ENCODE measurements at places on chromosomes 2 and 18.

- DNase-seq = no peak
Measured at GRCh38 chr2:168424112-168424951, 31.7 kb upstream of the CERS6 start.

- DNase-seq = no peak
Measured at GRCh38 chr2:181384923-181385322, 72.3 kb upstream of the ITGA4 start.

DNA sequence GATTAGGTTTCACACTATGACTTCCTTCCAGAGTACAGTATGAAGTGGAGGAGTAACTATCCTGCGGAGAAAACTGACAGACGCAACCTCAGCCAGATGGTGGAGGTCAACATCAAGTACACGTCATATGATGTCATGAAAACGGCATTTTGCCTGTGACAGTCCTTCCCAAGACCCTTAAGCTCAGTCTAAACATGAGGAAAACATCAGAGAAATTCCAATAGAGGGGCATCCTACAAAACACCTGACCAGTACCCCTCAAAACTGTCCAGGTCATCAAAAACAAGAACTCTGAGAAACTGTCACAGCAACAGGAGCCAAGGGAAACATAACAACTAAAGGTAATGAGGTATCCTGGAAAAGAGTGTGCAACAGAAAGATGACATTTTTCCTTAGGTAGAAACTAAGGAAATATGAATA, 1.7 kb downstream of the RNU4ATAC start:
- DNase-seq = no peak

- no peak for DNase-seq
Measured at GRCh38 chr2:68565858-68566257, 77.5 kb upstream of the PROKR1 start.

DNA sequence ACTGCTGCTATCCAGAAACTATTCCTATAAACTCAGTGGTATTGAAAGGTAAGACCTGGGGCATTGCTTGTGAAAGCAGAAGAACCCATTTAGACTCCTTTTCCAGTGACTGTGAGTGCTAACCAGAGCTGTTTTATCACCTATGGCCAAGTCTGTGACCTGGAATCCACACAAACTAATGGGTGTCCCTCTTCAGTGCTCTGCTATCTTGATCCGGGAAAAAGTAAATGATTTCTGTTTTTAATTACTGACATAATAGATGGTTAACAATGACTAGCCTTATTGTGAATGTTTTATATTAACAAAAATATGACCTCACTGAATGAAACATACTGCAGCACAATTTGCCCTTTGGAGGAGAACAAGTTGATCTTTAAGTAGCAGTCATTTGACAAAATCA, 251.6 kb upstream of the MC4R start:
- DNase-seq = no peak

DNA sequence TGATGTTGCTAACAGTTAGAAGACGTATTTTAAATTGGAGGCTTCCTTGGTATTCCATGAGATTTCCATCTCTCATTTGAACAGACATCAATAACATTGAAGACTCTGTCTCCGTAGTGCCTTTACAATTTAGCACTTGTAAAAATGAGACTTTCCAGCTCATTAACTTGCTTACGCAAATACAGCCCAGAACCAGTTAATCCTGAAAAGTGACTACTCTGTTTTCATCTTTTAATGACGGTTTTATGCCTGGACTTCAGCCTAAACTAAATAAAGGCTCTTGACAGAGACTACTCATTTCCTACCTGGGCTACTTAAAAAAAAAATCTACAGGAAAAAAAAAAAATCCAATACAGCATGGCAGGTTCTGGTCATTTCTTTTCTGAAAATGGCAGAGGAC, 148.6 kb downstream of the LRATD1 start:
- no peak for DNase-seq

DNA sequence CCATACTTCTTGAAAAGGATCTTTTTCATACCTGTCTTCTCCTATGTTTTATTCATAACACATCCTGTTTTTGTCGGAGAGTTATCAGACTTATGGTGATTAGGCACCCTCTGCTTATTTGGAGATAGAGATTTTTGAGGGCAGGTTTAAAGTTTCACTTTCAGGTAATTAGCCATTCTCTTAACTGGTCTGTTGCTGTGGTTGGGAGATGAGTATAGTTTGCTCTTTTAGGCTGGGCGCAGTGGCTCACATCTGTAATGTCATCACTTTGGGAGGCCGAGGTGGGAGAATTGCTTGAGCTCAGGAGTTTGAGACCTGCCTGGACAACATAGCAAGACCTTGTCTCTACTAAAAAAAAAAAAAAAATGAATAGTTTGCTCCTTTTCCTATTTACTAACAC, 25.3 kb downstream of the SFTPB start:
- no peak for DNase-seq

GRCh38 chr2:2590841-2591541, 259.9 kb upstream of the MYT1L start:
- no peak for DNase-seq

- DNase-seq = no peak
Measured at GRCh38 chr2:121151311-121152109, 133.5 kb downstream of the TFCP2L1 start.

- no peak for DNase-seq
Measured at GRCh38 chr18:32271672-32272208, 81.9 kb downstream of the MEP1B start.

DNA sequence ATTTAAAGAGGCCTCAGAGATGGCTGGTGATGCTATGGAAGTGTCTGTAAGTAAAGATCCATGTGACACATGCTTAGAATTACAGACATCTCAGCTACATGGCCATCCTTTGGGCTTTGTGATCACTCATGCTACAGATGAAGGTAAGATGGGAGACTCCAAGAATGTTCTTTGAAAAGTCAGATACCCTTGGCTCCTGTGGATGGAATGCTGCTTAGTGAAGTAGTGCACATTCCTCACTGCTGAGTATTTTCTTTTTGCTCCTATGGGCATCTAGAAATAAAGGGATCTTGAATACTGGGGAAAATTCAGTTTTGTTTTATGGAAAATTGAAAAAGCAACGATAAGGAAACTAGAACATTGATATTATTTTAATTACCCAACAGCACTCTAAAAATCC, 55.2 kb upstream of the REV1 start:
- DNase-seq = no peak

- no peak for DNase-seq
Measured at GRCh38 chr2:228065686-228066085, 115.8 kb downstream of the SPHKAP start.

GRCh38 chr2:176508984-176509740, 239.9 kb downstream of the MTX2 start:
- DNase-seq = no peak

- DNase-seq = no peak
Measured at GRCh38 chr18:78977637-78978348, 1.8 kb upstream of the SALL3 start.

- no peak for DNase-seq
Measured at GRCh38 chr2:13758412-13758811, 874.1 kb upstream of the LRATD1 start.

DNA sequence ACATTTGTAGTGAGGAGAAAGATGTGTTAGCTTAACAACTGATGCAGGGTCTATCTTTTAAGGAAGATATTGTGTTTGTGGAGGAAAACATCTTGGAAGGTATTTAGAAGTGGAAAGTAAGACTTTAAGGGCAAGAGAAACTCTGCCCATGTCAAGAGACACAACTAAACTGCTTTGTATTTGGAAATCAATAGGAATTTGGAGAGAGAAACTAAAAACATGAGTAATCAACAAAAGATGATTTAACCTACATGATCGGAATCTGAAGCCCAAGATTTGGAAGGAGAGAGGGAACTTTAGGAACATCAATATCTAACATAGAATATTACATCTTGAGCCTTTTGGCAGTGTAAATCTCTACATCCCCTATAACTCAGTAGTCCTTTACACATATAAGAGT, 184.2 kb upstream of the COL3A1 start:
- no peak for DNase-seq

GRCh38 chr2:159497847-159498246, 118.5 kb downstream of the BAZ2B start:
- no peak for DNase-seq

DNA sequence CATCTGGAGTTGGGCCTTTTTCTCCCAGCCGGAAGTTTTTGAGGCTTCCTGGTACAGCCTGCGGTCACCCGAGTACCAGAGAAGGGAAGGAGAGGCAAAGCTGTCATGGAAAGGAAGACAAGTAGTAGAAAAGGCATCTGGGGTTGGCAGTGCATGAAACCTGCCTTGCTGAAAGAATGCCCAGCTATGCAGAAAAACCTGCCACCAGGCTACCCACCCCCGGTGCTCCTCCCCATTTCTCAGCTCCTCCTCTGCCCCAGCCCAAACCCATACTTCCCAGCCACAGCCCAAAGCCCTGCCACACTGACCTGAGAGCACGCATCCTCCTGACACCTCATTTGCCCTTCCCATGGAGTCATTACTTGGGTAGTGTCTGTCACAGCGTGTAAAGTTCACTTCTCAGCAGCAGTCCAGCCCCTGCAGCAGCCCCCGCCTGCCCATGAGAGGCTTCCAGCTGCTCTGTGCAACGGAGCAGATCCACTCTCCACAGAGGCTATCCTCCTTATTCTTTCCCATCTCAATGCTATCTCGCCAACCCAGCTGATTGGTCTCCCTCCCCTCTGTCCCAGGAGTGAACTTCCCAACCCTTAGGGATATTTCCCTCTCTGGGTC, 40.4 kb upstream of the MAL start:
- no peak for DNase-seq

DNA sequence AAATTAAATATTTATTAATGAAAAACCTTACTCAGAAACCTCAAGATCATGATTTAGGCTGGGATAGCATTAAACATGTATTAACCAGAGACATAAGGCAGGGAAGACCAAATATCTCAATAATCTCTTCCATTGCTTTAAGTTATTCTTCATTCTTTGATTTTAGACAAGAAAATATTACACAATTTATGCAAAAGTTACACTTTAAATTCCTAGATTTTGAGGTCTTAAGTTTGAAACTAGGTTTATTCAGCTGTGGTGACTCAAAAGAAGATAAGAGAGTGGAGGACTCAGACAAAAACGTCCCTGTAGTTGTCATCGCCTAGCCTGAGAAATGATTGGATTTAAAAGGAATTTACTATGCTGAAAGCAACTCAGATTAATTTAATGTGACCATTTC, 1110.3 kb downstream of the DPP10 start:
- no peak for DNase-seq

DNA sequence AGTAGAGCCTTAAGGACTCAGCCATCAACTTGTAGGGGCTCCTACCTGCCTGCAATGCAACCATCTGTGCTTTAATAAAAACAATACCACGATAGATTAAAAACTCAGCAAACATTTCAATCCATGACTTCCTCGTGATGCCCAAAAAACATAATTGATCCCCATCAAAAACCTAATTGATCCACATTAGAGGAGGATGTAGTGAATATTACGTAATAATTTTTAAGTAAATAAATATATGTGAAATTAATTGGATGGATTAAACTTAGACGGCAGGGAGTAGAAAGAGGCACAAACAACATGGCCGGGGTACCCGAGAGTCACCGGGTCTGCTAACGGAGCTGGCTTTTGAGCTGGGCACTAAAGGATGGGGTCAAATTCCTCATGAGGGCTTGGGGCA, 87.3 kb downstream of the ARL4C start:
- no peak for DNase-seq

- no peak for DNase-seq
Measured at GRCh38 chr2:95372845-95373244, 29.7 kb upstream of the FAHD2A start.

DNA sequence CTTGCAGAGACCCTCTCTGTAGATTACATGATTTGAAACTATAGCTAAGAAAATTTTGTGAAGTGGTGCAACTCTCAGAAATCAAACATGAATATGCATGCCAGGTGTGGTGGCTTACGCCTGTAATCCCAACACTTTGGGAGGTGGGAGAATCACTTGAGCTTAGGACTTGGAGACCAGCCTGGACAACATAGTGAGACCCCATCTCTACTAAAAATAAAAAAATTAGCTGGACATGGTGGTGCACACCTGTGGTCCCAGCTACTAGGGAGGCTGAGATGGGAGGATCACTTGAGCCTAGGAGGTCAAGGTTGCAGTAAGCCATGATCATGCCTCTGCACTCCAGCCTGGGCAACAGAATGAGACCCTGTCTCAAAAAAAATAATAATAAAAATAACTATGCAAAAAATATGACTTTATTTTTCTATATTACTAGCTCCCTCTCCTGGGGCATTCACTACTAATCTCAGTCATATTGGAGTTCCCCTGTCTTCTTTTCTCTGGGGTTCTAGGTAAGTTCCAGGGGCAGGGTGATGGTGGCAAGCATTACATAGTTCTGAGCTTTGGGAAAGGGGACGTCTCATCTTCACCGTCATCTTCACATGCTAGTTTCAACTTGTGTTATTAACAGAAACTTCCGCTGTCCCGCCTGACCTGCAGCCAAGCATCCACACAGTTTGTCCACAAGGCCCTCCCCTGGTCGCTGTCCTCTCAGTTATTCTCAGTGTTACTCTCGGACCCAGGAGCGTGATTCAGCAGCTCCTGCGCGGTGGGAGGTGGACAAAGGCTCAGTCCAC, 96.8 kb upstream of the MBOAT2 start:
- no peak for DNase-seq

- DNase-seq = no peak
Measured at GRCh38 chr2:171141320-171141719, 19.4 kb downstream of the TLK1 start.

DNA sequence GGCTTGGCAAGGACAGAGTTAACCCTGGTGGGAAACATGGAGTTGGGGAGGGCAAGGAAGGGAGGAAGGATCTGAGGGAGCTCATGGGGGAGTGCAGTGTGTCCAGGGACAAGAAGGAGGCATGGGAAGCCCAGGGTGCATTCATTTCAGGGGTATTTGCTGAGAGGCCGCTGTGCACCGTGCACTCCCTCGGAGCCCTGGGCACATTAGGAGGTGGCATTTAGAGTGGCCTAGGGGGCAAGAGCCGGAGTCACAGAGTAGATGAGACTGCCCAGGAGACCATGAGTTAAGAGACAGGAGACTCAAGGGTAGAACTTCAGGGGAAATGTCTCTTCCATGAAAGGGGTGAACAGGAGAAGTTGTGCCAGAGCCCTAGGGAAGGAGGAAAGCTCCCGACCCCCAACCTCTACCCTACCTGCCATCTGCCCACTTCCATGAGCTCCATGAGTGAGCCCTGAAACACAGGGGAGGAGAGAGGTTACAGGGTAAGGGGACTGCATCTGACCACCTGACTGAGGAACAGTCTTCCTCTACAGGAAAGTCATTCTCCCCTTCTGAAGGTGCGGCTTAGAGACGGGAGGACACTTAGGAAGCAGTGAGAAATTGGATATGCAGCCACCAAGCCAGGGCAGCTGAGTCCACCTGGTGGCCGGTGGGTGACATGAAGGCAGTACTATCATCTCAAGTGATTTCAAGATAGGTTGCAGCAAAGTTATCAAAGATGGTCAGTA, 58.5 kb upstream of the COPS8 start:
- peak; percentile 6 for DNase-seq

- DNase-seq = no peak
Measured at GRCh38 chr2:164568317-164568716, 53.0 kb downstream of the GRB14 start.

DNA sequence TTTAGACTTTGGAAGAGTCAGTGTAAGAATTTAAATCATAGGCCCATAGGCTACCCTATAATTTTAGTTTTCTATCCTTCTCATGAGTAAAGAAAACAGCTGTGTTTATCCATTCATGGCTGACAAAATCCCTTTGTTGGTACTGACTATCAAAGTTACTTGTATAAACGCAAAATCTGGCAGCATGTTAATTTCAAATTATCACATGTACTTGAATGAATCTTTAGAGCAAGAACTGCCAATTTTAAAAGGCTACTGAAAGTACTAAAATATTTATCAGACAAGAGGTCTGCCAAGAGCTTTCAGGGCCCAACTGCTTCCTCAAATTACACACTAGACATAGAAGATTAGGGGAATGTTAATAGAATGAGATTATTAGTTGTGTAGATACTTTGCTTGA, 66.6 kb downstream of the MYL12B start:
- no peak for DNase-seq
